ENCODE measurements at places on chromosomes 3 and 15. TPM values are rescaled to one million over a fixed set of nuclear protein-coding genes. Genes with fewer than 3 reads are reported as not detected.

The CA12 gene
- 168 TPM for total RNA-seq

The MKRN3 gene
- 2.8 TPM for total RNA-seq

The KLHL18 gene
- total RNA-seq: 20.1 TPM

The DUOX1 gene
- total RNA-seq: not detected

The NPAP1 gene
- total RNA-seq: not detected

The TMEM266 gene
- 0.09 TPM for total RNA-seq

The CEP19 gene
- 2.9 TPM for total RNA-seq

The ALCAM gene
- 50.4 TPM for total RNA-seq

The ZMYND10 gene
- total RNA-seq: 0.93 TPM

The EFCC1 gene
- 0.03 TPM for total RNA-seq

Measured in A549 treated with CORT108297 at 1 μM for 4 hours (cell line).